ENCODE measurements at places on chromosomes 4 and X.

DNA sequence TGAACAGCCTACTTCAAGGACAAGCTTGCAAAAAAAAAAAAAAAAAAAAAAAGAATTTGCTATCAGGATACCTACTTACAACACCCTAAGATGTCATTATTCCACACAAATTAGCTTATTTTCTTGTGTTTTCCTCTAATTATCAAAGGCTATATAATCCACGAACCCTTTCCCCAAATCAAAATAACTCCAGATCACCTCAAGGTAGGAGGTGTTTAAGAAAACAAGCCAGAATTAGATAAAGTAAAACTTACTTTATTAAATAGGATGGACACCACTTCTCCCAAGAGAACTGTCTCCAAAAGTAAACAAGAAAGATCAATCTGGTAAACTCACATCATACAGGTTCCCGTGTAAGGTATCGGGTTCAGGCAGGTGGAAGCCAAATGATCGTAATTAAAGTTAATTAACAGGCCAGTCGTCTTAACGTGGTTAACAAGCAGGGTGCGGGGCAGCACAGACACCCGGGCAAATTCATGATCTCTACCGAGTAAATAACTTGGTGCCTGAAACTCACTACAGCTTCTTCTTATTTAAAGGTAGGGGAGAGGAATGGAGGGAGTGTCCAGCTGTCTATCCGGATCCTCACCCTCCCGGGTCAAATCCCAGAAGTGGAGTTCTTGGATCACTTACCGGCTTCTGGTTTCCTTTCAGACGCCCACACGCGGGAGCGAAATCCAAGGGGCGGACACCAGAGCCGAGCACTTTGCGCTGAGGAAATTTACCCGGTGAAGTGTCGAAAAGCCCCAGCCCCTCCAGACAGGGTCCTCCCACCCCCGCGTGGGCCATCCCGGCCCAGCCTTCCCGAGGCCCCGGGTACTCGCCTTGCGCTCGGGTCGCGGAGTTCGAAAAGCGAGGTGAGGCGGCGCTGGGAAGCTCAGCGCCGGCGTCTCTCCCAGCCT lies 708 bp downstream of the ARAP2 start:
- peak; percentile 65 for DNase-seq

- DNase-seq: no peak
These were observed 115.2 kb upstream of the OTUD4 start for GRCh38 chr4:145295547-145295946.

DNA sequence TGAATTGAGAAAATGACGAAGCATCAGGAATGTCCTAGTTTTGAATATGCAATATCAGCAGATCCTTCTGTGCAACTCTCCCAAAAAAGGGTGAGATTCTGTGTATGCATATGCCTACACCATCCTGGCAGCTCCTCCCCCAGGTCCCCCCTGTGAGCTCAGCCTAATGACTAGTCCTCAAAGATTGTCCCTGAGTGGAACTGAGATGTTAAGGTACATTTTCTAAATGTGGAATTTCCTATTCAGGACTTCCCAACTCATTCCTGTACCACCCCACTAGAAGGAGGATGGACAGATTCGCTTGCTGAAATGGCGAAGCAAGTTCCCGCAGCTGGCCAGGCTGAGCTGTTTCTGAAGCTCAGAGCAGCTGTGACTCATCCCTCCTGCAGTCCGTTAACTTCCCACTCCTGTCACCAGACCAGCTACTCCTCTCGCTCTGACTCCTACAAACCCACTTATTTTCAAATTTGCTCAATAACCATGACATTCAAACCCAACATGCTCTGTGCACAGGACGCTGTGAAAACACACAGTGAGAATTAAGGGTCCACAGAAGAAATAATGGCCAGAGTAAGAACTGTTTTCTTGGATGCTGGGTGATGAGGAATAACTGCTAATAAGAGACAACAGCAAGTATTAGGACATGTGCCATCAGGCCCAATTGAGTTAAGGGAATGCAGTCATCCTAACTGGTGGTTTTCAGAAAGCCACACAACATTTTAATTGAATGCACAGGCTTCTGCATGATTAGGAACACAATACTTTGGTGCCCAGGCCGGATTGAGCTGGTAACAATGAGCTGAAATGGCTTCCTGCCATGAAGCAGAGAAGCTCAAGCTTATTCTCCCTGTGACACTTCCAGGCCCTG lies 40.0 kb upstream of the IRF2 start:
- DNase-seq: peak; percentile 74

DNA sequence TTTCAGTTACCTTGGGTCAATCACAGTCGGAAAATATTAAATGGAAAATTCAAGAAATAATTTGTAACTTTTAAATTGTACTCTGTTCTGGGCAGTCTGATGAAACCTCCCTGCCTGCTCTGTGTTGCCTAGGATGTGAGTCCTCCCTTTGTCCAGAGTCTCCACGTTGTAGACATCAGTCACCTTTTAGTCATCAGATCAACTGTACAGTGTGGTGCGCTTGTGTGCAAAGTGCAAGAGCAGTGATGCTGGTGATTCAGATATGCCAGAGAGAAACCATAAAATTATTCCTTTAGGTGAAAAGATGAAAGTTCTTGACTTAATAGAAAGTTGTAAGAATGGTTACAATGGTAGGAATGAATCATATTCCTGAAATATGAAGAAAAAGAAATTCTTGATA lies 1.4 kb downstream of the SPATA4 start:
- DNase-seq: peak; percentile 40

- DNase-seq: peak; percentile 3
These were observed 106.5 kb upstream of the STOX2 start for GRCh38 chr4:183798301-183799253.

DNA sequence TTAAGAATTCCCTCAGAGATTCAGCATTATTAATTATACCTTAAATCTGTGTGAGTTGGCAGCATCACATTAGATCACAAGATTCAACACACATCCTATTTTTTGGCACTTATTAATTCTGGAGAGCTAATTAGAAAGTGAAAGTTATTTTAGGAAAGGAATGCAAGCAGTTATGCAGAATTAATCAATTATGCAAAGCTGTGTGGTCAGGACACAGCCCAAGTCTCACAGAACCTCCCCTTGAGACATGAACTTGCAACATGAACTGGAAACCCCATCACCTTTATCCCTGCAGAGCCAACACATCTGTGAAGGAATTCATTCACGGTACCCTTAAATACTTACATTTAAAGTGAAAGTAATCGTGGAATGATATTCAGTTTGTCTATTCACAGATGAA lies 80.5 kb downstream of the TSPAN5 start:
- DNase-seq: no peak

GRCh38 chrX:155115174-155115819 lies 44.0 kb downstream of the BRCC3 start:
- DNase-seq: no peak

- DNase-seq: no peak
These were observed 146.4 kb upstream of the NOCT start for GRCh38 chr4:138869165-138869564.

- DNase-seq: peak; percentile 7
These were observed 24.0 kb downstream of the TAB3 start for GRCh38 chrX:30865015-30865414.

DNA sequence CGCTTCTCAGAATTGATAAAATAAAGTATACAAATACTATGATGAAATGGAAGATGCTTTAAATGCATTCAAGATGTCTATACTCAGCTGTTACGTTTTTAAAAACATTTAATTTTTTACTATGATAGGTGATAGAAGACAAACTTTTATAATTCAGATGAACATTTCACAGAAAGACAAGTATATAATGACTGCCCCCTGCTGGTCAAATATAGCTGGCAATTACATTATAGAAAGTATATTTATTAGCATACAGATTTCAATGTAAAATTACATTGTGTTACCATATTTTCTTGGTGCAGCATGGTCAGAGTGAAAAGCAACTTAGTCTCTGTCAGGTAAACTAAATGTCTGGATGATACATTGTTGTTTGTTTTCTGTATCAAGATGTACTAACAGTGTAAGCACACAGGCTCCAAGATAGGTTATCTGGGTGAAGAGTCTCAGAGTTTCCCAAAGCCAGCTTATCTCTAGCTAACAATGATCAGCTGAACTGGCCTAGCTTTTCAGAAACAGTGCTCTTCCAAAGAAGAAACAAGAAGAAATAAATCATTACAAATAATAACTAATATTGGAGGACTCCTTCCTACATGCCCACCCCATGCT lies 54.1 kb downstream of the SRPX start:
- peak; percentile 6 for DNase-seq

DNA sequence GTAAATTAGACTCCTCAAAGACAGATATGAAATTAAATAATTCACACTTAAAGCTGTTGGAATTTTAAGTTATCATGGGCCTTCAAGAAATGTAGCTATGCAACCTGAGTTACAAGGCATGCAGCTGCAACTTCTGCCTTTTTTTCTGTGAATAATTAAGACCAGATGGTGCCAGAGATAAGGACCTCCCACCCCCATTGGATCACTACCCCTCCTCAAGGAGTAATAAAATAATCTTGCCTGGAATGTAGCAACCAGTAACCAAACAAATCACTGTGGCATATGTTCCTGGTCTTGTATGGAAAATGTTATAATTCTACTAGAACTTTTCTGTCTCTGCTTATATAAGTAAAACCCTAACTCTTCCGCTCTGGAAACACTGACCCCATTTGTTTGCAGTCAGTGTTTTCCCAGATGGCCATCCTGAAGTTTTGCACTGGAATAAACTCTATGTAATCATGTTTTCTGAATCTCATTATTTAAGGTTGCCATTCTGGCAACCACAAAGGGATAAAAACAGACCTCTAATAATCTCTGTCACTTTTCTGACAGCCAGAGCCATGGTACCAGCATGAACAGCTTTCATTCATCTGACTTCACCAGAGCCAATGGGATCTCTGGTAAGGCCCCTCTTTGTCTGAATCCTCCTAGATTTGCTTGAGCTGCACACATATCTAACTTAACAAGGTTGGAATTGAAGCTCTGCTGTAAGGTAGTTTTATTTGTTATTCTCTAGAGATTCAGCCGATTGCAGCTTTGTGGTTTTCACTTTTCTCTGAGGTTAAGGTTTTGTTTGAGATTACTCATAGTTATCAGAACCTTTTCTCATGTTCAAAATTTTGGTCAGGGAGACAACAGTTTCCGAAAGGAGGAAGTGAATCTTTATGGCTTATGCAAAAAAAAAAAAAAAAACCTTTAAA lies 274.6 kb downstream of the NAF1 start:
- no peak for DNase-seq

DNA sequence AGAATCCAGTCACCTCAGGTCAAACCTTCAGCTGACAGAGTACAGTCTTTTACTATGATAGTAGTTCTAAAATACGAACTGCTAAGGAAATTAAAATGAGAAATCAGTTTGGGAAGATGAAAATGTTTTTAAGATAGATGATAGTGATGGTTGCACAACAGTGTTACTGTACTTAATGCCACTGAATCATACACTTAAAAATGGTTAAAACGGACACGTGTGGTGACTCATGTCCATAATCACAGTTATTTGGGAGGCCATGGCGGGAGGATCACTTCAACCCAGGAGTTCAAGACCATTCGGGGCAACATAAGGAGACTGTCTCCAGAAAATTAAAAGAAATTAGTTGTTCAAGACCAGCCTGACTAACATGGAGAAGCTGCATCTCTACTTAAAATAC lies 41.4 kb downstream of the ABHD18 start:
- no peak for DNase-seq

GRCh38 chr4:148444296-148445070 lies 2.3 kb upstream of the NR3C2 start:
- DNase-seq: peak; percentile 42

DNA sequence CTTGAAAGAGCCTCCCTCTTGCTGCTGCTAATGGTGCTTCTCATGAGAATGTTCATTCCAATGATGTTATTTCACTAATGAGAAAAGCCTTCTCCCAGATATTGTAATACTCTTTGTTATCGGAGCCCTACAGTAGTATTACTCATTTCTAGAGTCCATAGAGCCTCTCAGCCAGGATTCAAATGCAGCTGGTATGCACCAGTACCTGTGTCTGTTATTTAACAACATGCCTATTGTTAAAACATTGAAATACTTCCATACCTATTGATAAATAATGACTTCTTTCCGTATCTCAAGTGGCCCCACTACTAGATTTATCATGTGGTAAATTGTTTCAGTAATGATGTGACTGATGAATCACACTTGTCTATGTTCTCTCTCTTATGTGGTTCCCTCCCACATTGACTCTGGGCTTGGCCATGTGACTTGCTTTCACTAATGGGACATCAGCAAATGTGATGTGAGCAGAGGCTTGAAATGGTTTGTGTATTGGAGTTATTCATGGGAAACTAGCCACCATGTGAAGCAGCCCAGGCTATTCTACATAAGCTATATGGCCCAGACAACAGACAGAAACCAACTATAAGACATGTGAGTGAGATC lies 207.6 kb downstream of the THOC2 start:
- no peak for DNase-seq

DNA sequence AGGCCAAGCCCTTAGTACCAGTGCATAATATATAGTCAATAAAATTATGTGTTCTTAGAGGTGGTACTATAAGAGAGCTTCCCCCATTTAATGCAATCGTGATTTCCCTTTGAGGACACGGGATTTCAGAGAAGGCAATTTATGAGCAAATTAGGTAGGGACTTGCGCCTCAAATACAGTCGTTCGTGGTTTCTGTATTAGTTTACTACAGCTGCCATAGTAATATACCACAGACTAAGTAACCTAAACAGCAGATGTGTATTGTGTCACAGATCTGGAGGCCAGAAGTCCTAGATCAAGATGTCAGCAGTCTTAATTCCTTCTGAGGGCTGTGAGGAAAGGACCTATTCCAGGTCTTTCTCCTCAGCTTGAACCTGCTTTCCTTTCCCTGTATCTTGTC lies 1.5 kb upstream of the PUDP start:
- DNase-seq: no peak

DNA sequence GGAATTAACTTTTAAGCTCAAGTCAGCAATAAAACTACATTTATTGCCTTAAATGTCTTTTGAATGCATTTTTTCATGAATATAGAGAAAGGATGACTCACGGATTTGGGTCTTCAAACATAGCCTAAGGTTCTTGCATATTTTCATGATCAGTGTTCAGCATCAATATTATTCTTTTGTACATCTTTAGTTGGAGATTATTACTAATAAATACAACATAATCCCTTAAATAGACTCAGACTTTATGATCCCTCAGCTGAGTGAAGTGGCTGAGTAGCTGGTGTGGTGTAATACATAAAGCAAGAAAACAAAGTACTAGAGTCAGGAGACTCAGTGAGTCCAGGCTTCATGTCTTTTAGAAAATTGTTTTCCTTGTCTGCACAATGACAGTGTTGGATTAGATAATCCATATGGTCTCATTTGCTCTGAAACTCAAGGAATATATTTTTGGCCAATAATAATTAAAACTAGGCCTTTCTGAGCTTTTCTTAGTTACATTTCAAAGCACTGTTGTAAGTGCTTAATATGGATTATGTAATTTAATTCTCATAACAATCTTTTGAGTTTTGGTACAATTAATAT lies 78.3 kb upstream of the UNC5C start:
- no peak for DNase-seq

DNA sequence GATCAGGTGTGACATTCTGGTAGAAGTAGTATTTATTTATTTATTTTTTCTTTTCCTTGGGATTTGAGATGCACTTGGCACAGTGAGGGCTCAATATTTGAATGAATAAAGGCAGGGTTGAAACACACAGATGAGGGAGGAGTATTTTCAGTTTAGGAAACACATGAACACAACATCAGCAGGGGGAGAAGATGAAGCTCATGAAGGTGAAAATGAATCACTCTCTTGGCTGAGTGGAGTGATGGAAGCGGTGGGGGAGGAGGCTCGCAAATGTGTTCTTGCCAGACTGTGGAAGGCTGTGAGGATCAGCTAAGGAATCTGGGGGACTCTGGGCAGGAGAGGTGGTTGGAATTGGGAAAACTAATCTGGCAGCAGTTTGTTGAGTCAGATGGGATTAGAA lies 55.3 kb downstream of the ARHGAP10 start:
- DNase-seq: no peak
